Activated CD4-positive, alpha-beta memory T cell treated with anti-CD3 and anti-CD28 coated beads for 36 hours (primary cell): ENCODE measurements at places on chromosomes 4 and X. TPM values are rescaled to one million over a fixed set of nuclear protein-coding genes. Genes with fewer than 3 reads are reported as not detected.
A peak's percentile ranks its signal among the peaks of the same experiment; 100 is the strongest.

- no peak for DNase-seq
Measured at GRCh38 chr4:80074069-80074468, 1.0 kb upstream of the ANTXR2 start.

DNA sequence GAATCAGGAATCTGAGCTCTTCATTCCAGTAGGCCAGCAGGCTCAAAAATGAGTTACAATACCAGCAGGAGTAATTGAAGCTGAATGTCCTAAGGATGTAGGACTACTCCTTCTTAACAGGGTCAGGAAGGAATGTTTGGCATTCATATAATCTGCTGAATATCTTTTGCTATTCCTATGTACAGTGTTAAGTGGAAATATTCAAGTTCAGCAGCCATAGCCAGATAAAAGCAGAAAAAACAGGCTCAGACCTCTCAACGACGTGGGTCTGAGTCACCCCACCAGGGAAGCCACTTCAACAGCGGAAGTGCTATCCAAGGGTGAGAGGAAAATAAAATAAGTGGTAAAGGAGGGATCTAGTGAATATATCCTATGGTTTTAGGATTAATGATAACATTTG lies 577.0 kb downstream of the SPOCK3 start:
- no peak for DNase-seq

Gene TBC1D9
- total RNA-seq: 0.05 TPM

Gene SAGE1
- not detected for total RNA-seq

DNA sequence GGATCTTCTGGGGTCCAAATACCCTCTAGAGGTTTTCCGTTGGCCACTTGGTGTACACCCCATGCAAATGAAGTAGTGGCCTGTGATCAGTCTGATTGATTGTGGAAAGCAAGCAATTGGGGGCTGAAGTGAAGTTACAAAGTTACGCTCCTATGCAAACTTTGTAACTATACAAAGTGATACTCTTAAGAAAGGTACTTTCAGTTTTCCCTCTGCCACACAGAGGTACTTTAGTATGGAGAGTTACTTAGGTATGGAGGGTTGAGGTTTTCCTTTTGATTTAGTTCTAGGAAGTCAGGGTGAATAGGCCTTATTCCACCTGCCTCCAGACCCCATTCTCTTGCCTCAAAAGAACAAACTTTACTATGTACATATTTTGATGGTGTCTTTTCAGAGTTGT lies 28.7 kb downstream of the STAG2 start:
- no peak for DNase-seq

Gene FAM156B
- total RNA-seq: 13.0 TPM

- DNase-seq: no peak
Measured at GRCh38 chr4:40681600-40681999, 51.9 kb upstream of the RBM47 start.

GRCh38 chr4:95693594-95693993 lies 144.8 kb upstream of the UNC5C start:
- DNase-seq: no peak

Gene SPOCK3
- total RNA-seq: not detected

Gene C4orf50
- 0.07 TPM for total RNA-seq

DNA sequence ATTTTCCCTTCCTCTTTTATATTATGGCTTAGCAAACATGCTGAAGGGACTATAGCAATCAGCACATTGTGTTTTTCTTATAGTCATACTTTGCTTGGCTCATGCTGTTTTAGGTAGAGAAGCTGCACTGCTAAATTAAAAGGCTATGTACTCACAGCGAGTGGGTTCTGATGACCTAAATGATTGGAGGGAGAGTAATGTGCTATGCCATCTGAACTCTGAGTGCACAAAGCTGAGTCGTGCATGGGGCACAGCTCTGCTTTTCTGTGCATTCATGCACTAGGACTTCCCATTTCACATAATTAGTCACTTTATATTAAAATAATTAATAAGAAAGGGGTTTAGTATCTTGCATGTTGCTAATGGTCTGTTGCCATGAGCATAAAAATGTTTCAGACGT lies 132.7 kb upstream of the ADGRL3 start:
- no peak for DNase-seq

GRCh38 chr4:81565142-81565870 lies 93.6 kb upstream of the RASGEF1B start:
- DNase-seq: no peak

GRCh38 chrX:18617407-18617750 lies 54.5 kb downstream of the RS1 start:
- no peak for DNase-seq

DNA sequence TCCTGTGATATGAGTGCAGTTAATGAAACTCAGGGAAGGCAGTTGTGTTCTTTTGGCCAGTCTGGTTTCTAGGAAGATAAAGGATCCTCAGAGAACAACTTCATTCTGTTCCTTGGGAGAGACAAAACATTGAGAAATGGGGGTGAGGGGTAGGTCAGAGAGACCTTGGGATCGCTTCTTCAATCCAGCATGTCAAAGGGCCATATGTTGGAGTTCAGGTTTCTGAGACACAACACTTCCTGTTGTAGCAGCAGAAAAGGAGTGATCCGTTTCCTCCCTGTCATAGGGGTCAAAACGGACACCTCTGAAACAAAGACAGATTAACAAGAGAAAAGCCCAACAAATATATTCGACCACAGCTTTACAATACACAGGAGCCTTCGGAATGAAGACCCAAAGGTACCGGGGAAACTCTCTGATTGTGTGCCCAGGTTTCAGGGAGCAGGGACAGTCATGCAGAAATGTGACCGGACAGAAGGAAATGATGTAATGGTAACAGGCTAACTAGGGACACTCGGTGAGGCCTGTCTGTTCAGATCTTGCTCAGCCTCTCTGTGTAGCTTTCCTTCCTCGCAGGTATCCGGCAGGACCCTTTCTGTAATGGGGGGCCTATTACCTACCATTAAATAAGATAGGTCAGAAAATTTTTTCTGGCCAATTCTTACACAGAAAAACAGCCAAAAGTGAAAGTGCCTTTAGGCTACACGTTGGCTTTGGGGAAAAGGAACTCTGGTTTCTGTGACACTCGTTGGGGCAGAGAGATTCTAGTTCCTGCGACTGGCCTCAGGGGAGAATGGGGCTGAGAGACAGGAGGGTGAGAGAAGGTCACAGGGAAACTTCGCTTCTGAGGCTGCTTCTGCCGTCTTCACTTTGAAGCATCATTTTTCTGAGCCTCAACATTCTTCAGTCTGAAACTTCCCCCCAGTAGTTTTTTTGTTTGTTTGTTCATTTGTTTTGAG lies 103.3 kb upstream of the TLR3 start:
- no peak for DNase-seq

GRCh38 chr4:10456595-10457254 lies 501 bp downstream of the ZNF518B start:
- DNase-seq: peak; percentile 75

Gene TBC1D1
- 70.4 TPM for total RNA-seq

DNA sequence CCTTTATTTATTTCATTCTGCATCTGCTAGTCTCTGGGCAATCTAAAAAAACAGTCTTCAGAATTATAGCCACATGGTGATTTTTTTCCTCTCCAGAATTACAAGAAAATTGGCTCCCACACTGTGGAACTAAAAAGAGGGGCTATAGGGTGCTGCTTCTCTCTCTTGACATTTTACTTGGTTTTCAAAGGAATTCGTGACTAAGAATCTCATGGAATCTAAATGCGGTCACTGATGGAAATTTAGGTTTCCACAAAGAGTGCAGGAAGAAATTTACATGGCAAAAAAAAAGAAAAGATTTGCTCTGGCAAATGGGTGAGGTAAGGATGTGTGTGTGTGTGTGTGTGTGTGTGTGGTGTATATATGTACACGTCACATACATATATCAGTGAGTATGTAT lies 10.2 kb downstream of the ATXN3L start:
- no peak for DNase-seq

Gene PARM1
- not detected for total RNA-seq

GRCh38 chr4:32427566-32427965 lies 1707.4 kb downstream of the PCDH7 start:
- no peak for DNase-seq

Gene CFP
- total RNA-seq: 3.4 TPM

DNA sequence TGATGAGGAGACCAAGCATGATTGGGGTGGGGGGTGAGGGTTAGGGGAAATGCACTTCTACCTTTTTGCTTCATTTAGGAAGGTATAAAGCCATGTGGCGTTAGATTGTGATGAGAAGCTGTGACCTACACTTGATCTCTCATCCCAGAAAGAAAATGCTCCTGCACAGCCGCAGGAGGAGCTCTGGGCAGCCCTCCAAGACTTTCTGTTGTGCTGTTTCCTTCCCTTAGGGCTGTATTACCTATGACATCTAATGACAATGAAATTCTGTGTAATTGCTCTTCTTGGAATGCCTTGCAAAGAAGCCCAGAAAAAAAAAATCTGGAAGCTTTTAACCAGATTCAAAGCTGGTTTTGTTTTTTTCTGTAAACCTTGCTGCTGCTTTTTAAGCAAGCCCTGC lies 13.4 kb downstream of the PRPS2 start:
- no peak for DNase-seq

Gene CYP4V2
- total RNA-seq: 5.2 TPM

Gene TECRL
- total RNA-seq: not detected

- no peak for DNase-seq
Measured at GRCh38 chrX:50609796-50610195, 139.2 kb upstream of the DGKK start.

Gene MAGEA10
- total RNA-seq: not detected

DNA sequence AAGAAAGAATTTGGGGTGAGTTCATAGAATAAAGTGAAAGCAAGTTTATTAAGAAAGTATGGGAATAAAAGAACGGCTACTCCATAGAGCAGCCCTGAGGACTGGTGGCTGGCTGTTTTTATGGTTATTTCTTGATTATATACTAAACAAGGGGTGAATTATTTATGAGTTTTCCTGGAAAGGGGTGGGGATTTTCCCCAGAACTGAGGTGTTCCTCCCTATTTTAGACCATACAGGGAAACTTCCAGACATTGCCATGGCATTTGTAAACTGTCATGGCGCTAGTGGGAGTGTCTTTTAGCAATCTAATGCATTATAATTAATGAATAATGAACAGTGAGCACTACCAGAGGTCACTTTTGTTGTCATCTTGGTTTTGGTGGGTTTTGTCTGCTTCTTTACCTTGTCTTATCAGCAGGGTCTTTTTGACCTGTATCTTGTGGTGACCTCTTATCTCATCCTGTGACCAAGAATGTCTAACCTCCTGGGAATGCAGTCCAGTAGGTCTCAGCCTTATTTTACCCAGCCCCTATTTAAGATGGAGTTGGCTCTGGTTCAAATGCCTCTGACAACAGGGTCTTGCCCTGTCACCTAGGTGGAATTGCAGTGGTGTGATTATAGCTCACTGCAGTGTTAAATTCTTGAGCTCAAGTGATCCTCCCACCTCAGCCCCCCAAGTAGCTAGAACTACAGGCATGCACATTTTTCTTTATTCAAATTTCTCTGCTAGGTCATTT lies 27.1 kb downstream of the RAPGEF2 start:
- no peak for DNase-seq

GRCh38 chr4:72463724-72464123 lies 105.3 kb downstream of the ADAMTS3 start:
- no peak for DNase-seq
